Occipital lobe (tissue), 3 donors: ENCODE measurements at places on chromosomes 1 and 21. TPM values are rescaled to one million over a fixed set of nuclear protein-coding genes. Genes with fewer than 3 reads are reported as not detected.

Gene LPAR3
- 0.78 TPM for total RNA-seq

Gene SH3GLB1
- 107 TPM for total RNA-seq

Gene HRNR
- total RNA-seq, result not detected

Gene GSTM1
- not detected for total RNA-seq

Gene IPO9
- 36.2 TPM for total RNA-seq

Gene RBM11
- total RNA-seq, result 16.2 TPM

Gene DCST1
- not detected for total RNA-seq

Gene LEPR
- 12.8 TPM for total RNA-seq

Gene MIXL1
- not detected for total RNA-seq

Gene FCRLA
- not detected for total RNA-seq

Gene IVL
- total RNA-seq, result not detected

Gene TESK2
- 1.9 TPM for total RNA-seq

Gene CATSPERE
- 2.0 TPM for total RNA-seq

Gene OR10J1
- not detected for total RNA-seq

Gene LIN28A
- not detected for total RNA-seq

Gene DNAI4
- 34.9 TPM for total RNA-seq

Gene LCE3B
- total RNA-seq, result not detected

Gene CRP
- total RNA-seq, result 0.31 TPM

Gene ITLN2
- total RNA-seq, result not detected

Gene MTF2
- total RNA-seq, result 94.7 TPM

Gene C2CD4D
- 0.16 TPM for total RNA-seq

Gene PHF13
- 17.0 TPM for total RNA-seq

Gene FCRL6
- total RNA-seq, result not detected

Gene PLA2G5
- total RNA-seq, result 0.16 TPM

Gene SLC44A5
- 266 TPM for total RNA-seq

Gene NHLH2
- total RNA-seq, result 1.7 TPM

Gene MMEL1
- total RNA-seq, result 3.7 TPM

Gene A3GALT2
- not detected for total RNA-seq

Gene LIX1L
- 22.1 TPM for total RNA-seq
